T-helper 2 cell treated with Interferon-gamma antibody and Interleukin-4, amounts not matched to agents 100 ng/mL and 5 ng/mL, for 36 hours (primary cell): ENCODE measurements at places on chromosomes 3 and 15. TPM values are rescaled to one million over a fixed set of nuclear protein-coding genes. Genes with fewer than 3 reads are reported as not detected.

Gene TRH
- not detected in 2 replicates for total RNA-seq

Gene GOLGA8G
- total RNA-seq: 0.05 TPM in 1 of 2 replicates, not detected in the other

Gene PGBD4
- 3.7 and 3.8 TPM in 2 replicates for total RNA-seq

Gene PCOLCE2
- not detected in 2 replicates for total RNA-seq

Gene FANCD2OS
- total RNA-seq: not detected in 2 replicates

Gene GOLGA8S
- 0.80 TPM in 2 replicates for total RNA-seq

Gene XCR1
- total RNA-seq: 0.05 TPM in 1 of 2 replicates, not detected in the other
